ENCODE measurements at places on chromosomes 3 and 15. TPM values are rescaled to one million over a fixed set of nuclear protein-coding genes. Genes with fewer than 3 reads are reported as not detected.

The DLEC1 gene
- 0.42 TPM for total RNA-seq

The GP9 gene
- not detected for total RNA-seq

DNA sequence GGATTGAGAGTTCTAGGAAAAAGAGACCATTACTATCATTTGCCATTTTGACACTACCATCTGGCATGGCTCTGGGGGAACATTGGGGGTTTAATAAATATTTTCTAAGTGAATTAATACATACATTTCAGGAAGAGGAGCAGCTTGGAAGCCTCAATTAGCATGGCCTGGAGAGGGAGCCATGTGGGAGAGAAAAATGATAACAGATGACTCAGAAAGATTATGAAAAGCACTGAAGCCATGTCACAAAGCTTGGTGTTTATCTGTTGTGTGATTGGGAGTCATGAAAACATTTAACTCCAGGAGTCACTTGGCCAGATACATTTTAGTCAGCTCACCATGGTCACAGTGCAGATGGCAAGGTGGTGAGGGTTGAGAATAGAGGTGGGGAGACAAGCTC is 121.0 kb downstream of the SSR3 start:
- no peak overlapping the region for H3K4me3 ChIP-seq
- no peaks in the 10 kb centered on the region for H3K27me3 ChIP-seq
- no peaks in the 10 kb centered on the region for H3K36me3 ChIP-seq
- DNase-seq = no peak
- H3K27ac ChIP-seq = no peak overlapping the region

- no peak for DNase-seq
- H3K4me1 ChIP-seq = no peaks in the 10 kb centered on the region
- no peak overlapping the region for H3K27ac ChIP-seq
These were observed 37.0 kb downstream of the GOLM2 start for GRCh38 chr15:44325568-44325967.

- no peaks in the 10 kb centered on the region for H3K4me1 ChIP-seq
- no peak overlapping the region for H3K27ac ChIP-seq
- H3K27me3 ChIP-seq = no peaks in the 10 kb centered on the region
- no peak overlapping the region for H3K4me3 ChIP-seq
- DNase-seq = no peak
- no peaks in the 10 kb centered on the region for H3K36me3 ChIP-seq
These were observed 92.4 kb upstream of the DAZL start for GRCh38 chr3:16697443-16698147.

The MESD gene
- total RNA-seq = 17.4 TPM

- no peak overlapping the region for H3K4me3 ChIP-seq
- no peak for DNase-seq
- peaks cover 17% of the 10 kb centered on the region for H3K4me1 ChIP-seq
These were observed 23.2 kb downstream of the MELTF start for GRCh38 chr3:197006446-197006845.

DNA sequence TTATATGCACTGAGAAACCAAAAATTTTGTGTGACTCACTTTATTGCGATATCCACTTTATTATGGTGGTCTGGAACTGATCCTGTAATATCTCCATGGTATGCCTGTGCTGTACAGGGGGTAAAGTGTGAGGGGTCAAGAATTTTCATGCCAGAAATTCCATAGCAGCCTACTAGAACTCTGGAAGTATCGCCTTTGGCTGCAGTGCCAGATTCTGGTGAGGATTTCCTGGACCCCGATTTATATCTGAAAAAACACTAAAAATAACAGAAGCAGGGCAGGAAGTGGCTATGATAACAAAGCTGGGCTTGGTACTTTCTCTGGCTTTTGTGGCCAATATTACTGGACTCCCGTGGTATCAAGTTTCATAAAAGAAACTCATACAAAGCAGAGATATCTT is 36.4 kb downstream of the CCDC80 start:
- H3K4me3 ChIP-seq = no peak overlapping the region
- no peaks in the 10 kb centered on the region for H3K4me1 ChIP-seq
- H3K27me3 ChIP-seq = no peaks in the 10 kb centered on the region
- no peak overlapping the region for H3K27ac ChIP-seq
- H3K36me3 ChIP-seq = peaks cover 58% of the 10 kb centered on the region

DNA sequence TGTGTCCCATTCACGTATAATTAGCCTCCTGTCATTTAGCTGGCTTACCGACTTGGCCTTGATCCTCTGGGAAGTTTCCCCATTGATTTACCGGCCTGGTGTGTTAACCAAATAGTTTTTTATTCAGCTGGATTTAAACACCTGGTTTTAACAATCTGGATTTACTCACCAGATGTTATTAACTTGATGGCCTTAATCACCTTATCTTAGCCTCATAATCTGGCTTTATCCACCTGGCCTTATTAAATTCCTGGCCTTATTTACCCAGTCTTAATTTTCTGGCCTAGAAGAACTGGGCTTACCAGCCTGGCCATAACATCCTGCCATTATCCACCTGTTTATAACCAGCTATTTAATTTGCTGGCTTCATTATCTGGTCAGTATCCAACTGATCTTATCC is 89.9 kb downstream of the IL12A start:
- DNase-seq = no peak
- no peaks in the 10 kb centered on the region for H3K36me3 ChIP-seq
- no peak overlapping the region for H3K27ac ChIP-seq
- no peaks in the 10 kb centered on the region for H3K27me3 ChIP-seq
- H3K4me1 ChIP-seq = no peaks in the 10 kb centered on the region

DNA sequence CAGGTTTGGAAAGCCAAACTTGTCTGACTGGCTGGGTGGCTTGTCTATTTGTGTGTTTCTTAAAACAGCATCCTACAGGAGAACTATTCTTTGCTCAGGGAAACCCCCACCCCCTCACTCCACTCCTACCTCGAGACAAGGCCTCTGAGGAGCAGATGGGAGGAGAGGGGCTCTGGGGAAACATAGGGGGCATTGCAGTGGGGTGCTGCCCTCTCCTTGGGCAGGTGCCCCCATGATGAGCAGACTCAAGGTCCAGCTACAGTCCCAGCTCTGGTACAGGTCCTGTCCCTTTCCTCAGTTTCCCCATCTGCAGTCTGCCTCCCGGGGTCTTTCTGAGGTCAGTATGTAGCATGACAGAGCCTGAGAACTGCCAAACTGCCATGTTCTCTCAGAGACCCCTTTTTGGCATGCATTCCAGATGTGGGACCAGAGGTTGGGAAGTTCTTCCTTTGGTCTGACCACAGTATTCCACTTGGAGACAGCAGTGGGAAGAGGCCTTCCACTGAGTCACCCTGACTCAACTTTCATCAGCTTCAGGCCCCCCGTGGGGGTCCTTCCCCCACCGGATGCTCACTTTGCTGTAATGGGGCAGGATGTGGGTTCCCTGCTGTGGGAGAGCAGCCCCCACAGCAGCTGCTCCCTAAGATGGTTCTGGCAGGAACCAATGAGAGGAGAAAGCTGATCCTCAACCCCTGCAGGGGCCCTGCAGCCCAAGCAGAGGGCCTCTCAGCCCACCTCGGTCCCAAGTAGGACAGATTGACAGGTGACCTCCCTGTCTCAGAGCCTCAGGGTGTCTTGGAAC is 32.3 kb upstream of the CYP11A1 start:
- H3K27ac ChIP-seq = no peak overlapping the region
- H3K27me3 ChIP-seq = no peaks in the 10 kb centered on the region
- no peaks in the 10 kb centered on the region for H3K36me3 ChIP-seq
- no peak for DNase-seq
- peaks cover 5% of the 10 kb centered on the region for H3K4me1 ChIP-seq

- no peaks in the 10 kb centered on the region for H3K36me3 ChIP-seq
- no peaks in the 10 kb centered on the region for H3K4me1 ChIP-seq
- no peak overlapping the region for H3K4me3 ChIP-seq
- H3K27ac ChIP-seq = no peak overlapping the region
These were observed 42.1 kb downstream of the TERC start for GRCh38 chr3:169722724-169723123.

The CCR5 gene
- 0.42 TPM for total RNA-seq

DNA sequence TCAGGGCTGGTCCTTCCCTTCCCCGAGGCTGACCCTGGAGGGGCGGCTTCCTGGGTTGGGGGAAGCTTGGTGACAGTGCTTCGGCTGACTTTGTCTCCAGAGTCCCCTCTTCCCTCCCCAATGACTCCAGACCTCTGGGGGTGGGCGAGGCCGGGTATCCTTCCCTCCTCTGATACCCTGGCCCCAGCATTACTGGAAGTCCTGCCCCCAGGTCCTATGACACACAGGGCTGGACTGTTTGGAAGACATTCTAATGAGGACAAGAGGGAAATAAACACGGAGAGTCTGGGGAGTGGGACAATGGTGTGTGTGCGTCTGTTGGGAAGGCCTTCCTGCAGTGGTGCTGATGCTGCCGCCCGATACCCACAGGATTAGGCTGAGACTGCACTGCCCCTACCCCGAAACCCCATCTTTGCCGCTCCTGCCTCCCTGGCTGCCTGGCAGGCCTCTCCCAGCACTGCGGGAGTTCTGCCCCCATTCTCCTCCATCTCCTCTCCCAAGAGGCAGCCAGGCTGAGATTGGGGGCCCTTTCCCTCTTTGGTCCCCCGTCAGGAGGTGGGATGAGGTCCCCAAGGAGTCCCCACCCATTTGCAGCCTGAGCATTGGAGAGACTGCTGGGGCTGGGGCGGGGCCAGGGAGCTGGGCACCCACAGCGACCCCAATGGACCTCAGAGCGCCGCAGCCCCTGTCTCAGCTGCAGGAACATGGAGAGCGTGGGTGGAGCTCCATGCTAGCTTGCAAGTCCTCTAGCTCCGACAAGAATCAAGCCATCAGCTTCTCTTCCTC is 29.7 kb upstream of the FBLN2 start:
- H3K4me1 ChIP-seq = peaks cover 39% of the 10 kb centered on the region
- no peak overlapping the region for H3K4me3 ChIP-seq
- H3K36me3 ChIP-seq = no peaks in the 10 kb centered on the region
- DNase-seq = no peak

DNA sequence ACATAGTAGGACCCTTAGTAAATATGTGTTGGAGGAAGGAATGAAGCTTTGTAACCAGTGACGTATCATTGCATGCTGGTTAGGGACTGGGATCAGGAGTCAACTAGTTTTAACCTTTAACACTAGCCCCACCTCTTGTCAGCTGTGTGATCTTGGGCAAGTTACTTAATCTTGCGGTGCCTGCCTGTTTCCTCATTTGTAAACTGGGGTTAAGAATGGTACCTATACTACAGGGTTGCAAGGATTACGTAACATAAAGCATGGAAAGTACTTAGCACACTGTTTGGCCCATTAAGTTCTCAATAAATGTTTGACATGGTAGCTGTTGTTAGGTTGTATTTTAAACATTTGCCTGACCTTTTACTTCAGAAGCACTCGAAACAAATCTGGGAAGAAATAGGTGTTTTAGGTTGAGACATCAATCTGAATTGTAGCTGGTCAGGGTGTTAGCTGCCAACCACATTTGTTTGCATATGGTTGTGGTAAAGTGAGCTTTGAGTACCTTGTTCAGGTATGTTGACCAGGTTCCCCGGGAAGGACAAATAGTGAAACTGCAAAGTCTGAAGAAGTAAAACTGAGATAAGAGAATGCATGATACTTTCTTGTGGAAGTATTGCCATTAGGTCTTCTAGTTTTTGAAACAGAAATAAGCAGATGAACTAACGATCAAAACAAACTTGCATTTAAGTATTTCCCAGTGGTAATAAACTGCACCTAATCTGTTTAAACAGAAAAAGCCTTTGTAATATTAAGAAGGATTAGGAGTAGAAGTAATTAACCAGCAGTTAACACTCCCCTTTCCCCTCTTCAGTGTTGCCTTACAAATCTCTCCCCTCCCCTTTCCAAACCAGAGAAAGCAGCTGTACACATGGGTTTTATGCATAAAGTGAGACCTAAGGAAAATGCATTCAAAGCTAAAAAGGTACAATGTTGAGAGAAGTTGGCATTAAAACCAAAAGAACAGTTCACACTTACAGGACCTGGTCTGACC is 25.8 kb upstream of the SCAANT1 start:
- H3K27me3 ChIP-seq = no peaks in the 10 kb centered on the region
- DNase-seq = no peak
- H3K27ac ChIP-seq = no peak overlapping the region
- no peak overlapping the region for H3K4me3 ChIP-seq
- no peaks in the 10 kb centered on the region for H3K36me3 ChIP-seq

Data from esophagus muscularis mucosa (tissue), 4 donors.